ENCODE measurements at places on chromosomes 2 and 18.

GRCh38 chr18:79102886-79103285, 33.7 kb downstream of the ATP9B start:
- no peak for DNase-seq

DNA sequence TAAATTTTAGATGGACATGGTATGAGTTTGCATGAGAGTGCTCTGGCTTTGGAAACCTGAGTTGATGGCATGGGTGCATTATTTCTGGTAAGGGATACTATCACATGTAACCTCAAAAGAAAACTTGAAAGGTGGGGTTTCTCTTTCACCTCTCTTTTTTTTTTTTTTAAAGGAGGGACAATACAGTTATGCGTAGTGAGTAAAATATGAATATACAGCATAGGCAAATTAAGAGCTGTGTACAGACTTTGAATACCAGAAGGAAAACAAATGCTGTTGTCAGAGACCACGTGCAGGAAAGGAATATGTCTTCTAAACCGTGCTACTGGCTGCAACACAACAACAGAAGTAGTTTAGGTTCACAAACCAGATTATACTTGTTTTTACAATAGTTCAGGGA, 82.1 kb downstream of the MAP4K4 start:
- no peak for DNase-seq

- no peak for DNase-seq
Observed at GRCh38 chr2:66364495-66365333, 70.2 kb upstream of the MEIS1 start.

- DNase-seq: no peak
Observed at GRCh38 chr2:62042944-62043343, 137.5 kb downstream of the COMMD1 start.

DNA sequence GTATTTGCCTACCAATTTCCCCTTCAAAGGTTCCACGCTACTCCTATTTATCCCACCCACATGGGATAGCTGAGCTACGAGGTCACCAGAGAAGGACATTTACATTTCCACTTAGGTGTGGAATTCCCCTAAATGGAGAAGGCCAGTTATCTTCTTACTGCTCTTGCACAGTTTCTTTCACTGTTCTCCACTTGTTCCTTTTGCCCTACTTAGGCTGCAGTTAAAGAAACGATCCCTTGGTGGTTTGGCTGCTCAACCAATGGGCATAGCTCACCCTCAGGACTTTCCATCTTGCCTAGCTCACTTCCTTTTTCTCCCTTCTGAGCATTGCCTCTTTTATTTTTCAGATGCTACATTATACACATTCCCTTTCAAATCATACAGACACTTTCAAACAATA, 11.2 kb upstream of the NABP1 start:
- DNase-seq: no peak

DNA sequence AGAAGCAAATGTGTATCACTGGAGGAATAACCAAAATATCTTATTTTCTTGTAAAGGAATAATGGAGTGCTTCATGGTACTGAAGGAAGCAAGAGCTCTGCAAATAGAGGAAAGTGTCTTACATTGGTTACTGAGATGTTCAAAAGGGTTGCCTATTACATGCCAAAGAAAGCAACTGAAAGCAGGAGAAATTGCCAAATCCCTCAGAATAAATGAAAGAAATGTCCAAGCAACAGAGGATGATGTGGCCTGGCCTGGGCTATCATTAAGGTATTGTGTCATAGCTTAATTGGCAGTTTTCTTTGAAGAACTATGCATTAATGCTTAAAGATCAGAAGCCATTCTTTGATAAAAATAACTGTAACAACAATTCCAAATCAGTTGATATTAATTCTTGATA, 173.7 kb downstream of the RAB3GAP1 start:
- DNase-seq: no peak

GRCh38 chr18:24734058-24734457, 273.6 kb downstream of the HRH4 start:
- DNase-seq: no peak

GRCh38 chr2:181540421-181540820, 83.2 kb downstream of the ITGA4 start:
- DNase-seq: no peak

- no peak for DNase-seq
Observed at GRCh38 chr2:109689182-109689930, 75.2 kb downstream of the SOWAHC start.

DNA sequence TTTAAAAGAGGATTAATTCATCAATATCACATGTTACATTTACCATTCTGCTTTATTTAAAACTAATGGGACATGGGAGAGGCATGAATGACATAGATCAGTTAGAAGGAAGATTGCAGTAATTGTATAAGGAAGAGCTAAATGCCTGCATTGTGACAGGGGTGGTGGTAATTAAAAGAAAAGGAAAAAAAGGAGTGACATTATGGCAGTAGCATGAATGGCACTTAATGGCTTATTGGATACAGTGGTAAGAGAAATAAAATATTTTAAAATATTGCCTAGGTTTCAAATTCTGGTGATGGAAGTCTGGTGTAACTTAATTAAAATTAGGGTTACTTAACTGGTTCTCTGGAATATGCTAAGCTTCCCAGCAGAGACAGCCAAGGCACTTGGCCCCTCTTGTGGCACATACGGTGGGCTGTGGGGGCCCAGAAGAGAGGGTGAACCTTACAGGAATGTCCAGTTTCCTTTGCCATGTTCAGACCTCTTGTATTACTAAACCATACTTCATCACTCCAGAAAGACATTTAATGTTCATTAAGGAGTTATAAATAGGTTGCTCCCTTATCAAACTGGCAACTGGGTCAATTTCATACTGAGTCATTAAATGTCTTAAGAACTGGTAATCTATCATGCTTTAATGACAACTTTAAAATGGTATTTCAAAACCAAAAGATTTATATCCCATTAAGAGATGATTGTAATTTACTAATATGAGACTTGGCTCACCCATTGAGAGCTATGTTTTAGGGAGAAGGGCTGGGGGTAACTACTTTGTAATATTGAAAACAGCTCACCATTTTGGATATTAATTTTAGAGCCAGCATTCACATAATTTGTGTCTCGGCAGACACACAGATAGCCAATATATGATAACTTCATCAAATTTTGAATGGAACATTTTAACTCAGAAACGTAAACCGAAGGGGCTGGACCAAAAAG, 798.9 kb upstream of the PIK3C3 start:
- no peak for DNase-seq

- no peak for DNase-seq
Observed at GRCh38 chr2:101706819-101707177, 9.3 kb downstream of the MAP4K4 start.

GRCh38 chr18:7821784-7822183, 254.7 kb downstream of the PTPRM start:
- DNase-seq: no peak

GRCh38 chr18:23412351-23412964, 40.6 kb upstream of the RIOK3 start:
- DNase-seq: no peak

- DNase-seq: no peak
Observed at GRCh38 chr2:46480562-46480961, 1.2 kb downstream of the TMEM247 start.

All from anterior cingulate cortex (tissue), 58 donors.